Thymus (tissue), 14 donors: ENCODE measurements at places on chromosomes 1 and 21.
A peak's percentile ranks its signal among the peaks of the same experiment; 100 is the strongest.

- DNase-seq: no peak
Observed at GRCh38 chr1:224743608-224744164, 127.6 kb downstream of the CNIH3 start.

GRCh38 chr1:224696891-224697765 lies 81.0 kb downstream of the CNIH3 start:
- no peak for DNase-seq

- no peak for DNase-seq
Observed at GRCh38 chr1:45612941-45613579, 10.8 kb downstream of the CCDC17 start.

GRCh38 chr1:23123528-23123927 lies 45.1 kb downstream of the LUZP1 start:
- DNase-seq: no peak

DNA sequence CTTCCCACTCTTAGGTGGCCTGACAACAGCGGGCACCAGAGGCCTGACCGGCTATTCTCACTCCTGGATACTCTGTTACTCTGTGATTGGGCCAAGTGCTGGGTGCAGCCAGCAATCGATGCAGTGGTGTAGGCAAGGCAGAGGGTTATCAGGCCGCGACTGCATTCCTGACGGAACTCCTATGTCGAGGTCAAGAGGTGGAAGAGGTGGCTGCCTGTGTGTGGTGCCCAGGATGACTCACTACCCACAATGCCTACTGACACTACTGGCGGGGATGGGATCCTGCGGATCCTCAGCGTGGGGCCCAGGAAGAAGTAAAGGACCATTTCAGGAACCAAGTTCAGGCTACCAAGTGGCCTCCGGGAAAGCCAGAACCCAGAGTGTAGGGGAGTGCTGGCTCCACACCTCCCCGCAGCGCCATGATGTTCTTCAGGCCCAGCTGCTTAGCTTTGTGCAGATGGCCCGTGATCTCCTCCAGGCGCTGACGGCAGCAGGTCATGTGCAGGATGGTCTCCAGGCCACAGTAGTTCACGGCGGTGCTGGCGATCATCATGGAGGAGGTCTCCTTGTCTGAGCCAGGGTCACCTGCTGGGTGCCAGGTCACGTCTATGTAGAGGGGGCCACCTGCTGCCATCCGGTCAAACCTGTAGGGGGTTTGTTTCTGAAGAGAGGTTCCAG lies 4.9 kb downstream of the MTHFR start:
- DNase-seq: no peak

DNA sequence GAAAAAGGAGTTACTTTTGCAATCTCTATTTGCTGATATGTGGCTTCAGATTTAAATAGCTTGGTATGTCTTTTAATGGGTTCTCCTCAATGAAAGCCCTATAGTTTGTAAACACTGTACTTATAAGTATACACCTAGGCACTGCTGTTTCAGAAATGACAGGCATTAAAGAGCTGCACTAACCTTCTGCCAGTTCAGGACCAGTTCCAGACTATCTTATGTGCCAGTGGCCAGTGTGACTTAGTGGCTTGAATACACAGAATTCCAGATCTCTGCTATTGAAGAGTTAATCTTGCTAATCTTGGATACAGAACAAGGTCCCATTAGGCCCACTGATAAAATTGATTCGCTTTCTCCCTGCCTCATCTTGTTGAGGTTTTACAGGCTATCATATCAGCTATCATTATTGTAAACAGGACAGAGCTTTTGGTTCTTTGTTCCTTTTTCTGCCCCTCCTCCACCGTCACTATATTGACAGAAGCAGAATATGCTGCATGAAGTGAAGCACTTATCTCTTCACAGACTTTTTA lies 337.5 kb downstream of the LRRIQ3 start:
- DNase-seq: no peak

- no peak for DNase-seq
Observed at GRCh38 chr21:45833414-45833813, 148.2 kb upstream of the COL6A1 start.

- no peak for DNase-seq
Observed at GRCh38 chr1:61143821-61144424, 61.6 kb downstream of the NFIA start.

DNA sequence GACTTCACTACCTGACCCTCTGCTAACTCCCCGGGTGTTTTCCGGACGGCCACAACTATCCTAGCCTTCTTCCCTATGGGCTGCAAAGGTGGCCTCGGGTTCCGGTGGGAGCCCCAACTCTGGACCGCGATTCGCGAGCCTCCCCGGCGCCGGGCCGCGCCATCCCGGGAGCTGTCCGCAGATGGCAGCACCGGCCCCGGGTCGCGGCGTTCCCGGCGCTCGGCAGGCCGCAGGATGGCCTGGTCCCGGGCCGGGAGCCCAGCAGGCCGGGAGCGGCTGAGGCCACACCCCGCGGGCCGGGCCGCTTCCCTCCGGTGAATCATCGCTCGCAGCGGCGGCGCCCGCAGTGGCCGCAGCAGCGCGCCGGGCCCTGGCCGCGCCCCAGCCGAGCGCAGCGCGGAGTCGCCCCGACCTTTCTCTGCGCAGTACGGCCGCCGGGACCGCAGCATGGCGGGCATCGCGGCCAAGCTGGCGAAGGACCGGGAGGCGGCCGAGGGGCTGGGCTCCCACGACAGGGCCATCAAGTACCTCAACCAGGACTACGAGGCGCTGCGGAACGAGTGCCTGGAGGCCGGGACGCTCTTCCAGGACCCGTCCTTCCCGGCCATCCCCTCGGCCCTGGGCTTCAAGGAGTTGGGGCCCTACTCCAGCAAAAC lies at the start of gene CAPN2:
Gene CAPN2 (plus strand): TSS at position 346 of the 656 bp plus-strand sequence. CDS start 102 bp downstream, at position 448.
- no peak for DNase-seq

- DNase-seq: no peak
Observed at GRCh38 chr21:38613686-38614085, 115.4 kb upstream of the ERG start.

- no peak for DNase-seq
Observed at GRCh38 chr1:34710812-34711211, 44.0 kb upstream of the GJB5 start.

DNA sequence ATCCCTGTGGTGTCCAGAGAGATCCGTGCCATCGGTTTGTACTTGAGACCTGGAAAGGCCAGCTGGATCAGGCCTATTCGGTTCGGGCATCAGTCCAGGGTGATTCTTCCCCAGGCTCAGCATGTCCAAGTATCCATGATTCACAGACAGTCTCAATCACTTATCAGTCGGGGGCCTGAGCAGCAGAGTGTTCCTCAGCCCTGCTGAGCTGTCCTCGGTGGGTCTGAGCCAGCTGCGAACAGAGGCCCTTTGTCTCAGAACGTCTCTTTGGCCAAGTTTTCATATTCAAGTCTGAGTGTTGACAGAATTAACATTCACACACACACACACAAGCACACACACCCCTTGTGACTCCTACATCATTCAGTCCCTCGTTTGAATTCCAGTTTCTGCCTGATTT lies 33.4 kb upstream of the OSBPL9 start:
- DNase-seq: no peak

DNA sequence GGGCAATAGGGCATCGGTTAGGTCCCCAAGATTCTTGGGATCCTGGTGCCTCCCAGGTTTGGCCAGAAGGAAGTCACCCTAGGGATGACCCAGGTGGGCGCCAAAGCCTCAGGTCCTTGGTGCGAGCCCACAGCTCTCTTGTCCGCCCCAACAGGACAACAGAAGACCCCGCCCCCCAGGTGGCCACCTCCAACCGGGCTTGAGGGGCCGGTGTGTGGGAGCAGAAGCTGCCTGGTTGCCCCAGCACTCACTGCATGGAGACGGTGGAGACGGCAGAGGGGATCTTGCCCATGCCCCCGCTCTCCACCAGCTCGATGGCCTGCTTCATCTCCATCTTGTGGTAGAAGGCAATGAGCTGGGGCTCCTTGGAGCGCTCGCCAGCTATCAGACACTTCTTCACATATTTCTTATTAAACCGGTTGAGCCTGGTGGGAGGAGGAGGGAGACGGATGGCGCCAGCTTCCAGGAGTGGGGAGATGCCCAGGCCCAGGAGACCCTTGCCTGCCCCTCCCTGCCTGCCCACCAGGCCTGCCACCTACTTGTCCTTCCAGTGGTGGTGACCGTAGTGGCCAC lies 52.7 kb downstream of the SLC9A1 start:
- DNase-seq: no peak

DNA sequence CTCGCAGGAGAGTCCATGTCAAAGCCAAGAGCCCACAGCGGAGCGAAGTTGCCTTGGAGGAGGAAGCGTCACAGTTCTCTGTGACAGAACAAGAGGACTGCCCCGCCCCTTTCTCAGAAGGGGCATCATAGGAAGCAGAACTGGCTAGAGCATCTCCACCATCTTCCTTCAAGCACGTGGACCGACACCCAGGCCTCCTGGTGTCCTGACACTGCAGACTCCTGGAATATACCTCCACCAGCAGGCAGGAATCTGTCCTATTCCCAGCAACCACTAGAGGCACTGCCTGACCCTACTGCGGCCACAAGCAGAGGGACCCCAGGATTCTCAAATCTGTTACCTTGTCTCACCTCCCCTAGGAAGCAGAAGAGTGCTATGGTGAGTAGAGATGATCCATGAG lies 37.8 kb downstream of the GPA33 start:
- no peak for DNase-seq

DNA sequence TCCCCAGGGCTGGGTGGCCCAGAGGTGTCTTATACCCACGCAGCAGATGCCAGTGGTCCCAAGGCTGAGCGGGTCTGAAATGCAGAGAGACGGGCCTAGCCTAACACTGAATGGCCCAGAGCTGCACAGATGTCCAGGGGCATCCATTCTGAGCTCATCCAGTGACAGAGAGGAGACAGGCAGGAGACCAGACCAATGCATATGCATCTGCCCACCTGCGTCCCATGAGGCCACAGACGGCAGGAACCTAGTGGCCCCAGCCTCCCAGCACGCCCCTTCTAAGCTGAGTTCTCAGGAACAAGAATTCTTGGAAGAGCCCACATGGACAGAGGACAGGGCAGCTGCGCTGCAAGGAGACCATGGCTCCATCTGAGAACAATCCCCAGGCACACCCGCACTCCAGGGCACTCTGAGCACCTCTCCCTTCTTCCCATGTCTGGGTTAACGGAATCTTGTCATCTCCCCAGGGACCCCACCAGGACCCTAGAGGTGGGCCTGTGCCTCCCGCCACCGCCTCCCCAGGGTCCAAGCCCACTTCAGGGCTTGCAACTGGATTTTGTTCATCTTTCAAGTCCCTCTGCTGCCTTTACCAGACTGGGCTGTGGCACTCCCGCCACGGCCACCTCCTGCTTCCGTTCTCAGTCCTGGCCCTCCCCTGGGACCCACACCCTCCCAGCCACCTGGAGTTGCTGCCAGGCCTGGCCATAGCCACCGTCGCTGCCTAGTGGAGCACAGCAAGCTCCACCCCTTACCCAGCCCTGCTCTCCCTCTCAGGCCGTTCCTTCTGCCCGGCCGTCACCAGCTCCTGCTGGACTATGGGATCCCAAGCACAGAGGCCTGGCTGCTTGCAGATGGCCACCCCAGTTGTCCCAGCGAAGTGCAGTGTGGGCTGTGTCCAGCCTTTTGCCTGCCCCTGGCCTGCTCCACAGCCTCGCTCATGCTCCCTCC lies 3.3 kb downstream of the WNT3A start:
- no peak for DNase-seq

DNA sequence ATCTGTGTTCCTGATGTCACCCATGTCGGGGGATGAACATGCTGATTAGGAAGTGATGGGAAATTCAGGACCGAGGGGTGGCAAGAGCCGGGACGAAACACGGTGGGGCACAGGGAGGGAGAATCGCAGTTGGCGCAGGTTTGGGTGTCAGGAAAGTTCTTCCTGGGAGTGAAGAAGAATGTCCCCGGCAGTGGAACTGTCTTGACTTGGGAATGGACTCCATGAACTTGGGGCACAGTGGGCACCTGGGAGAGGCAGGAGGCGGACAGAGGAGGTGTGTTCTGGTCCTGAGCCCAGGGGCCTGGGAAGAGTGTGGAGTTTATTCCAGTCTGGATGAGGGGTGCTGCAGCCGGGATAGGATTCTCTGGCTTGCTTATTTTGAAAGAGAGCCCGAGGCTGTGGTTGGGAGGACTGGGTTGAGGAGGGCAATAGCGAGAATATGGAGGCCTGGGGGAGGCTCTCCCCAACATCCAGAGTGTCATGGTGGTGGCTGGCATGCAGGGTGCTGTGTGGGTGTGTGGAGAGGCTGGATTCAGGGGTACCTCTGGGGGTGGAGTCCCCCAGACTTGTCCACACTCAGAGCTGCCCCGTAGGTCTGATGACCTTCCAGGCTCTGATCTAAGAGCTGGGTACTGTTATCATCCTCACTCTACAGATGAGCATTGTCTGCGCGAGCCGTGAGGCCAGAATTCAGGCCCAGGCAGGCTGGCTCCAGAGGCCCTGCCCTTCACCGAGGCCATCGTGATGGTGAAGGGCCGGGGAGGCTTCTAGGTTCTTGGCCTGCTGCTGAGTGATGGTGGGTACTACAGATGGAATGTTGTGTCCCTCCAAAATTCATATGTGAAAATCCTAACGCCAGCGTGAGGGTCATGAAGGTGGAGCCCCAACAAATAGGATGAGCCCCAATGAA lies 274.5 kb upstream of the C1orf174 start:
- no peak for DNase-seq

DNA sequence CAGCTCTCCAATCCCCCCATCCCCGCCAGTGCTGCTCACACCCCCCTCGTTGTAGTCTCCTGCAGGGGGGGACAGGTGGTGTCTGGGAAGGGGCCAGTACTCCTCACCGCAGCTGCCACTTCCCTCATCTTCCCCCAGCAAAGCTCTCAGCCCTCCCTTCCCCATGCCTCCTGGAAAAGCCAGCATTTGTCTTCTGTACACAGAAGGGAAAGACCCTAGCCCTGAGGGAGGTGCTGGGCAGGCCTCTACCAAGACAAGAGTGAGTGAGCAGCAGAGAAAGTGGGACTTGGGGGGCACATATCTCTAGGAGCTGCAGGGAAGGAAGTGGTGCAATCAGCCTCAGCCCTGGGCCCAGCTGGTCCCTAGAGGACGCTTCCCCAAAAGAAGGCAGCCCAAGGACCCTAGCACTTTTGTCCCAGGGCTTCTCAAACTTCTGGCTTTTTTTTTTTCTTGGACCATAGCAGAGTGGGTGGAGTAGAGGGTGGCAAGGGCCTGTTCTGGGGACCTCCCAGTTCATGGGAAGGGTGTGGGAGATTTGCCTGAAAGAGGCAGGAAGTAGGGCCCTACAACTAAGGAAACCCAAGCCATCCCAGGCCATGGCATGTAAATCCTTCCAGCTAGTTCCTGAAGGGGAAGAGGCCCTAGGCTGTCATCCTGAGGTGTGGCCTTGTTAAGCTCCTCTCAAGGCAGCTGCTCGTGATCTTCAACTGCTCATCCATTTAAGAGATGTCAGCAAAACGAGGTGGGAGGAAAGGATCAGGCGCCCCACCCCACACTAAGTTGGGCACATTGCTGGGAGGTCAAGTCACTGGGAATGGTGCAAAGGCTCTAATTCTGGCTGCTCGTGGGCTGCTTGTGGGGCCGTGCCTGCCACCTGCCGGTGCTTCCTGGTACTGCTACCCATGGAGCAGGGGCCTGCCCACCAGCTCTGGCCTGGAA lies 12.6 kb downstream of the ZC3H12A start:
- DNase-seq: peak; percentile 68
